ENCODE measurements at places on chromosomes 2 and 18.

GRCh38 chr18:62288665-62289008 is 36.5 kb upstream of the TNFRSF11A start:
- DNase-seq: no peak

GRCh38 chr2:154911729-154912128 is 213.2 kb downstream of the KCNJ3 start:
- DNase-seq: no peak

DNA sequence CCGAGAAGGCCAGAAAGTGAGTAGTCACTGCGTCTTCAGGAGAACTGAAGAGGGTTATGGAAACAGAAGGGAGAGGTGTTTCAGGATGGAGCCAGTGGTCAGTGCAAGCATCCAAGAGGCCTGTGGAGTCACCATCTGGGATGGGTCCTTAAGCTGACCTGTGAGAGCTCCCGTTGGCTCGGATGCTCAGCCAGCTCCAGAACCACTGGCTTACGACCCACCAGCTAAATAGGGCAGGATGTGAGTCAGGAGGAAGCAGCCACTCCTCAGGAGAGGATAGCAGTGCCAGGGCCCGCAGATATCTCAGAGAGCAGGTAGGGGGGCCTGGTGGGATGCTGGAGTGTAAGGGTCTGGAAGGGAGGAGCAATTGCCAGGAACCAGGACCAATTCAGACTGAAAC is 63.1 kb upstream of the B3GNT7 start:
- DNase-seq: no peak

DNA sequence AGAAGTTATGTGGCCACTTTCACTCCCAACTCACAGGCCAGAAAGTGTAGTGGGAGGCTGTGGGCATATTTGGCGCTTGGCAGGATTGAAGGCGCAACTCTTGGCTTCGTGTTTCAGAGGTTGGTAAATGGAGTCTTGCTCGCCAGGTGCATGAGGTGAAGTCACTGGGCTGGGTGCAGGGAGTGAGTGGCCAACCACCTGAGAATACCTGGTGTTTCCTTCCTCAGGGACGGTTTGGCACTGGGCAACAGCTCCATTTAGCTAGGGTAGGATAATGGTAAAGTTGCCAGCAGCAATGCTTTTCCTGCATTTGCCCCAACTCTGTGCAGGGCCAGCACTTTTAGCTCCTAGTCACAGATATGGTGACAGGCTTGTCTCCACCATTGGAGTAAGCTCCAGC is 115.9 kb downstream of the AGAP1 start:
- DNase-seq: no peak

GRCh38 chr2:100818003-100818605 is 1.8 kb upstream of the NPAS2 start:
- DNase-seq: no peak

DNA sequence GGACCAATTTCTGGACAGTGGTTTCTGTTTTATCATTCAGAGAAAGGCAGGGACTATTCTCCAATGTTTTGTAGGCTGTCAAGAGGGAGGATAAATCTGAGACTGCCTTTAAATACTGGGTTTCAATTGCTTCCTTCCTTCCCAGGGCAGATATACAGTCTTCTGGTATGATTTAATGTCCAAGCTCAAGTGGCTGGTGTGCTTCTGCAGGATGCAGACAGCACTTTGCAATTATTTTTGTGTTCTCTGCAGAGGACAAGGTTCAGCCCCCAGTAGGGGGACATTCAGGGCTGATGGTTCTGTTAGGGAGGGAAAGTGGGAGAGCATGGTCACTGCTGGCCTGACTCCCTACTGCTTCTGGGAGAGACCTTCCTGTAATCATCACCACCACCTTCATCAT is 4.6 kb upstream of the BOD1L2 start:
- no peak for DNase-seq

DNA sequence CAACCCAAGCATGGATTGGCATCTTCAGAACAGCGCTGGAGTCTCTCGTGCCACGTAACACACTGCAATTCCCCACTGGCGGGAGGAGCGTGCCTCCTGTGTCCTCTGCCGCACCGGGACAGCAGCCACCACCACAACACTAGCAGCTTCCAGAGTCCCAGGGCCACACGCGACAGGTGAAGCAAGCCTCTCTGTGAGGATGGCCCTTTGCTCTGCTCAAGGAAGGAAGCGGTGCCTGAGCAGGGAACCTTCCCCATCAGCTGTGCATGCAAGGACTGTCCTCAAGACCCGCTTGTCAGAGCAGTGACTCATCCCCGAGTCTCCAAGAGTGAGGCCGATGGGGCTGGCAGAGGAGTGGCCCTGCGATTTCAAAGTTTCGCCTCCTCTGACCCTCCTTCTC is 44.0 kb downstream of the TTC32 start:
- DNase-seq: no peak

- no peak for DNase-seq
Observed at GRCh38 chr2:75007819-75008218, 49.4 kb downstream of the POLE4 start.

DNA sequence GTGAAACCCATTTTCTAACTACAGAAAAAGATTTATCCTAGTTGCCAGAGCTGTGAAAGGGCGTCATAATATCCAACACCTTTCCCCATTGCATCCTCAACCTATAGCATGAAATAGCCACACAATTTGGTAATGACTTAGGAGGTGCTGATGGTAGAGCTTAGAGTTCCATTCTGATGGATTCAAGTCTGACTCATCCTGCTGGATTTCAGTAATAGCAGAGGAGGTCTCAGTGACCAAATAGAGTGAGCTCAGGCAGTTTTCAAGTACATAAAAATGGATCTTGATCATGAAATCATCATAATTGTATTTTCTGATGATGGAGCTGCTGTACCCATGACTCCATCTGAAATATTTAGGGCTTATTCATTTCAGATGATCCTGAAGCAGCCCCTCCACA is 270.7 kb upstream of the KLHL29 start:
- DNase-seq: no peak

DNA sequence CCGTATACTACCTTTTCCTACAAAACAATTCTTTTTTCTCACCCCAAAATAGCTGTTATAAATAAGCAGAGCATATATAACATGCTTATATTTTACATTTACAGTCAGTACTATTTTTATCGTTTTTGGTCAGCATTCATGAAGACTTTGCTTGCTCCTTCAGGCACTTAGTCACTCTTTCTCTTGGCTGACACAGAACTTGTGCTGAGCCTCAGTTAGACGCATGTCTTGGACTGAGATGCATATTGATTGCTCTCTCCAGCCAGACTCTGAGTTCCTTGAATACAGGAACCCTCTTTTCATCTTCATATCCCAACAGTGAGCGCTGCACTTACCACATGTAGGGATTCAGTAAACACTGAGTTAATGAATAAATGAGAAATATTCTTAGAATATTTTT is 158.3 kb downstream of the RTN4 start:
- no peak for DNase-seq

- DNase-seq: no peak
Observed at GRCh38 chr2:11347403-11347959, 3.0 kb upstream of the ROCK2 start.

DNA sequence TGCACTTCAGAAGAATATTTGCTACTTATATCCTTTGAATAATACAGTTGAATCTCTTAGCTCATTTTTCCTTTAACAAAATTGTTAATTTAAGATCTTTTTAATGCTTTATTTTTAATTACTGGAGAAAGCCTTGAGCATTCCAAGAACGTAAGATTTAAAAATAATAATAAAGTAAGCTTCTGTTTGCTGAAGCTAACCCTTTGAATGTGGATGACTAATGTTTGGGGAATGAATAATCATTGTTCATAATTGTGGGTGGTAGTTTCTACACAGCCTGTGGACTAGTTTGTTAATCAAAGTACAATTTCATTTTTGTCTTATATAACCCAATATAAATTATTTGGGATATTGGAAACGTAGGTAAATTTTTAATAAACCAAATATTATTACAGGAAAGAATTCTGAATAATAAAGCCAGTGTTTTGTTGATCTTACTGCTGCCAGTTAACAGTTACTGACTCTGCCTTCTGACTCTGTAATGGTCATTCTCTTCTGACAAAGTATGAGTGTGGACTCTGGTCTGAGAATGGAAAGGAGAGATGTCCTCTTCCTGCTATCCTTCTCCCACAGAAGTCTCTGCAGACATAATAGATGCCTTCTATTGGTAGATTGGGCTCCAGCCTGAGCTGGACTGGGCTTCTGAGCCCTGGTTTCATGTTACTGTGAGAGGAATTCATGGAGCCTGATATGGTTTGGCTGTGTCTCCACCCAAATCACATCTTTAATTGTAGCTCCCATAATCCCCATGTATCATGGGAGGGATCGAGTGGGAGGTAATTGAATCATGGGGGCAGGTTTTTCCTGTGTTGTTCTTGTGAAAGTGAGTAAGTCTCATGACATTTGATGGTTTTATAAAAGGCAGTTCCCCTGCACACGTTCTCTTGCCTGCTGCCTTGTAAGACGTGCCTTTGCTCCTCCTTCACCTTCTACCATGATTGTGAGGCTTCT is 292.7 kb upstream of the SLC39A10 start:
- DNase-seq: no peak

DNA sequence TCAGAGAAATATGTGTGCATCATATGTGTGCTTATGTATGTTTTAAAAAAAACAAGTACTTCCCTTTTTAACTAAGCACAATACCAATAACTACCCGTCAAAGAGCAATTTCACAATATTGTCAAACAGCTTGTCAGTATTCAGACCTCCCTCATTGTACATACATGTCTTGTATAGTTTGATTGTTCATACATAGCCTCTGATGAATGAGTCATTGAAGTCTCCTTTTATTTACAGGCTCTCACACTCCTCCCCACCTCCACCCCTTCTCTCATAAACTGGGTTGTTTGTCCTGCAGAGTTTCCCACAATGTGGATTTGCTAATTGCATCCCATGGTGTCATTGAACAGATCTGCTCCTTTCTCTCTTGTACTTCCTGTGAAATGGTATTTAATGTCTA is 132.8 kb upstream of the L3MBTL4 start:
- no peak for DNase-seq

GRCh38 chr18:13726232-13726971 is at the start of the genes FAM210A and RNMT:
Gene FAM210A (minus strand): TSS chr18:13726558. CDS start chr18:13682077, 44,481 bp downstream.
Gene RNMT (plus strand): TSS chr18:13726673. CDS start chr18:13731518, 4,845 bp downstream.
- peak; percentile 95 for DNase-seq

DNA sequence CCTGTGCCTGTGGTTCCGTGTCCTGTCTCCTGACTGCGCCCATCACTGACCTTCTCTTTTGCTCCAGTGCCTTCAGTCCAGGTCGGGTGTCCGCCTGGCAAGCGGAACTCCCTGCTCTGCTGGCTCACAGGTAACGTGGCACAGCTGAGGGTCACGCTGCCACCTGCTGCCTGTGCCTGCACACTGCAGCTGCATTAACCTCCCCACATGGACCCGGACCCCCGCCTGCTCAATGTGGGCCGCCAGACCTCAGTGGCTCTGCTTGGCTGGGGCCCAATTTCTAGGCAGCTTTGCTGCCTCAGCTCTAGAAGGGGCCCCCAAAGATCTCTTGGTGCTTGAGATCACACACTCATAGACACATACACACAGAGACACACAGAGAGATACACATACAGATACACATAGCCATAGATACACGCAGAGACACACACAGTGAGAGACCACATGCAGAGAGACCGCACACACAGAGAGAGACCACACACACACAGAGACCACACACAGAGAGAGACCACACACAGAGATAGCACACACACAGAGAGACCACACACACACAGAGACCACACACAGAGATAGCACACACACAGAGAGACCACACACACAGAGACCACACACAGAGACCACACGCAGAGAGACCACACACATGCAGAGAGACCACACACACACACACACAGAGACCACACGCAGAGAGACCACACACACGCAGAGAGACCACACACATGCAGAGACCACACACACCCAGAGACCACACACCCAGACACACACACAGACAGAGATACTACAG is 14.9 kb upstream of the CNNM3 start:
- DNase-seq: peak; percentile 57

- DNase-seq: no peak
Observed at GRCh38 chr18:43542016-43542415, 264.7 kb upstream of the SYT4 start.

DNA sequence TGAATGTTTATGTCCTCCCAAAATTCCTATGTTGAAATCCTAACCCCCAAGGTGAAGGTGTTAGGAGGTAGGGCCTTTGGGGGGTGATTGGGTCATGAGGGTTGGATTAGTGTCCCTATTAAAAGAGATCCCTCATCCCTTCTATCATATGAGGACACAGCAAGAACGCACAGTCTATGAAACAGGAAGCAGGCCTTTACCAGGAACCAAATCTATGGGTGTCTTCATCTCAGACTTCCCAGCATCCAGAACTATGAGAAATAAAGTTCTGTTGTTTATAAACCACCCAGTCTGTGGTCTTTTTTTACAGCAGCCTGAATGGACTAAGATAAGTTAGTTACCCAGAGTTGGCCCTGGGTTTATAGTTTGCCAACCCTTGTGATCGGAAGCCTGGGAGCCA is 153.1 kb downstream of the INO80D start:
- DNase-seq: no peak

DNA sequence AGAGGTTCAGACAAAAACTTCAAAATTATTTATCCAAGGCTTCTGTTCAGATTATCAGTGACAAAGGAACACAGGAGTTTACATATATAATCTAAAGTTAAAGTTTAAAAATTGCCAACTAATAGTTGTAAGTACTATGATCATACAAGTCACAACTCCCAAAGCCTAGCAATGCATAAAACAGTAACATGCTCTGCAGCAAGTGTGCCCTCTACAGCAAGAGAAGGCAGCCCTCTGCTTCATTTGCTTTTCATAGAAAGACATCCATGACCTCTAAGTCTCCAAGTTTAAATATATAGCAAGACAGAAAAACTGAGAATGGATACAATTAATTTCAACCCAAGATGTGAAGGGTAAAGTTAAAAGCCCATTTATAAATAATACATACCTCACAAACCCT is 13.3 kb downstream of the RAB1A start:
- DNase-seq: no peak

DNA sequence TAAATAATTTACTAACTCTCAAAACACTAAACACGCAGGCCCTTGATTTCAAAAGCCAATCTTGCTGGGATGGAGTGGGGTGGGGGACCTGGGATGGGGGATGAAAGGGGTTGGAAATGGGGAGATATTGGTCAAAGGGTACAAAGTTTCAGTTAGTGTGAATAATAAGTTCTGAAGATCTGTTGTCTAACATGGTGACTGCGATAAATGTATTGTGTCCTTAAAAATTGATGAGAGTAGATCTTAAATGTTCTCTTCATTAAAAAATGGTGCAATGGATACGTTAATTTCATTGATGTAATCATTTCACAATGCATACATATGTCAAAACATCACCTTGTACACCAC is 505 bp upstream of the ACYP2 start:
- no peak for DNase-seq

DNA sequence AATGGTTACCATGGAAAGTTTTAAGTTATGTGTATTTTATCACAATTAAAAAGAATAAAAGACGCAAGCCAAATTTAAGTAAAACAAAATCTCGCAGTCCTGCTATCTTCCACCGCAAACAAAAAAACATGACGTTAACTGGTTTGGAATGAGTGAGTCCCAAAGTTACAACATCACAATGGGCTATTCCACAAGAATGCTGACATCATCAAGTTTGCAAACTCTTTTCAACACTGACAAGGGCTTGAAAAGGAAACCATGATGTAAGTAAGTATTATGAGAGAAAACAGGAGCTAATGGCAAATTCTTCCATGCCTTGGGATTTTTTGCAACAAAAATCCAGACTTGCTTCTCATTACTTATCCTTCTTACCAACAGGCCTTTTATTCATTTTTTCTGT is 31.1 kb downstream of the SIGLEC15 start:
- no peak for DNase-seq
